ENCODE measurements at places on chromosomes 1 and 21.

GRCh38 chr1:83715550-83715949, 283.4 kb downstream of the TTLL7 start:
- no peak for DNase-seq

DNA sequence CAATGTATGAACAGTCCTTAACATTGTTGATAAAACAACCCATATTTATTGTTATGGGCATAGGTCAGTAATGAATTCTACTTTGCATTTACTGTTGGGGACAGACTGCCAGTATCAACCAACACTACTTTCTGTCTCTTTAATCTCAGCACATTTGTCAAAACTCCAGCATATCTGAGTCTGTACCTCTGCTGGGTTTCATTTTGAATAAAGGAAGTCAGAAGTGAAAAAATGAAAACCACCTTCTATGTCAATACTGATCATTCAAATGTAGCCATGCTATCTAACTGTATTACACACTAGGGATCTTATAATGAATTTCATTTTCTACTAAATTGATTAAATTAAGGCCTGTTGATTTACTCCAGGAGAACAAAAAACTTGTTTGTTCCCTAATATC, 24.2 kb upstream of the CXADR start:
- no peak for DNase-seq

DNA sequence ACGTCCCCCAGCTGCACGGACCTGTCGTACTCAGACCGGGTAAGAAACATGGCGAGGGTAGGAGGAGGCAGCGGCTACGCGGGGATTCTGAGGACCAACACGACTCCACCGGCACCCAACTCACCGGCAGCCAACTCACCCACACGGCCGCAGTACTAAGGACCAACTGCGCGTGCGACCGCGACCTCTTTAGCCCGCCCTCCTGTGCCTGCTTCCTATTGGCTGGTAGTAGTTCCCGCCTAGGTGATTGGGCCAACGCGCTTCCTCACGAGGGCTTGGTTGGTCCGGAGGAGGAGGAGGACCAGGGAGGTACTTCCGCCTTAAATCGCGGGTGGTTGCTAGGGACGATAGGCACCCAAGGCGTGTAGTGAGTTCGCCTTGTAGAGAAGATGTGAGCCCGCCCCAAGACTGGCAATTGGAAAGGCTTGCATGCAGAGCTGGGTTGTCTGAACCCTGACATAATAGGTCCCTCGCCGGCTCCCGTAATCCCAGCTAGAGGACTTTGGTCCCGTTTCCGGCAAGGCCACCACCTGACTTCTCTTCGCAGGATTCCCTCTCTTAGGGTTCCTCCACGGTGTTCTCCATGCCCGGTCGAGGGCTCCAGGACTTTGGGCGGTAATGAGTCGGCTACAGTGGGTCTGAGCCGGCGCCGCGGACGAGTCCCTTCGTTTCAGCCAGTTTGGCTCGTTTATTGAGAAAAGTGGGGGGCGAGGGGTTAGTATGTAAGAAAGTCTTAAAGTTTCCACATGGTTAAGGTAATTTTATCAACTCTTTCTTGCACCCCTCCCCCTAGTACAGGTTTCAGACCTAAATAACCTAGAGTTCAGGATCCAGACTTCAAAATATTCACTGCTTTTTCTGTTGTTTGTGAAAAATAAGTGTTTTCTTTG, at the start of gene PSMA5:
Gene PSMA5, minus strand, starts transcription at position 168 of the 890 bp plus-strand sequence. Its CDS starts 118 bp downstream, at position 50.
- peak; percentile 88 for DNase-seq

DNA sequence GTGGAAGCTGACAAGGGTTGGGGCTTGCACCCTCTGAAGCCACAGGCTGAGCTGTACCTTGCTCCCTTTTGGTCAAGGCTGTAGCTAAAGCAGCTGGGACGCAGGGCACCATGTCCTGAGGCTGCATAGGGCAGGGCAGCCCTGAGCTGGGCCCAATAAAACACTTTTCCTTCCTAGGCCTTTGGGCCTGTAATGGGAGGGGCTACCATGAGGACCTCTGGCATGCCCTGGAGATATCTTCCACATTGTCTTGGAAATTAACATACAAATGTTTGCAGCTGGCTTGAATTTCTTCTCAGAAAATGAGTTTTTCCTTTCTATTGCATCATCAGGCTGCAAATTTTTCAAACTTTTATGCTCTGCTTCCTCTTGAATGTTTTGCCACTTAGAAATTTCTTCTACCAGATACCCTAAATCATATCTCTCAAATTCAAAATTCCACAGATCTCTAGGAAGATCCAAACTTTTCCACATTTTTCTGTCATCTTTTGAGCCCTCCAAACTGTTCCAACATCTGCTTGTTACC, 32.9 kb upstream of the TTLL7 start:
- no peak for DNase-seq

GRCh38 chr1:117674521-117675400, 68.9 kb downstream of the TENT5C start:
- DNase-seq, result peak; percentile 30

GRCh38 chr21:17578162-17578561, 34.5 kb downstream of the BTG3 start:
- no peak for DNase-seq

DNA sequence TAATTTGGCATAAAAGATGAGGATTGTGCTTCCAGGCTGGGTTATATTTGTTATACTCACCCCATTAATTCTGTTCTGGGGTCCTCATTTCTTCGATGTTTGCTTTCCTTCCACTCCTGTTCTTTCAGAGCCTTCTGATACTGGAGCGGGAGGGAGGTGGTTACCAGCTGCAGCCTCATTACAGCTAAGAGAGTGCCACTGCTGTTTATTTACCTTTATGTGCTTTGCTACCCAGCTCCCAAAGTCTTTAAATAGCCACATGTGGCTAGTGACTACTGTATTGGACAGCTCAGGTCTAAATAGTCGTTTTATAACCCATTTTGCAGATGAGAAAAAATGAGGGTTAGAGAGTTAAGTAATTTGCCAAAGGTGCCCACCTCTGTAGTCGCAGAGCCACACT, 25.1 kb downstream of the PLEKHM2 start:
- no peak for DNase-seq

DNA sequence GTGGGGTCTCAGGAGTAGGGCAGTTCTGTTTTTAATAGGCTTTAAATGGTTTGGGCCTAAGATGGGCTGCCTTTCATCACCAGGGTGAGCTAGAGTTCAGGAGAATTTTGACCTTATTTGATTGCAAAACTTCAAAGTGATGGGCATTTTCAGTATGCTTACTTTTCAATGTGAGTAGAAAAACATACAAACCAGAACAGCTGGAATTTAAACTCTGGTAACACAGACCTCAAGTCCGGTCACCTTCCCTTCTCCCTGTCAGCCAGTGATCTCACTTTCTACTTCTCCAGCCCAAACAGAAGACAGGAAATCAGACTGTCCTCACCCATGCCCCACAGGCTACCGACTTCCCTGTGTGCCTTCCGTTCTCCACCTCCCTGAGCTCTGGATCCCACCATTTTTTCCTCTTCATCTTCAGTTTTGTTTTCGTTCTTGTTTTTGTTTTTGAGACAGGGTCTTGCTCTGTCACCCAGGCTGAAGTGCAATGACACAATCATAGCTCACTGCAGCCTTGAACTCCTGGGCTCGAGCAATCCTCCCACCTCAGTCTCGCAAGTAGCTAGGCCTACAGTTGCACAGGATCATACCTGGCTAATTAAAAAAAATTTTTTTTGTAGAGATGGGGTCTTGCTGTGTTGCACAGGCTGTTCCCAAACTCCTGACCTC, 374.0 kb downstream of the CAMTA1 start:
- DNase-seq, result no peak

DNA sequence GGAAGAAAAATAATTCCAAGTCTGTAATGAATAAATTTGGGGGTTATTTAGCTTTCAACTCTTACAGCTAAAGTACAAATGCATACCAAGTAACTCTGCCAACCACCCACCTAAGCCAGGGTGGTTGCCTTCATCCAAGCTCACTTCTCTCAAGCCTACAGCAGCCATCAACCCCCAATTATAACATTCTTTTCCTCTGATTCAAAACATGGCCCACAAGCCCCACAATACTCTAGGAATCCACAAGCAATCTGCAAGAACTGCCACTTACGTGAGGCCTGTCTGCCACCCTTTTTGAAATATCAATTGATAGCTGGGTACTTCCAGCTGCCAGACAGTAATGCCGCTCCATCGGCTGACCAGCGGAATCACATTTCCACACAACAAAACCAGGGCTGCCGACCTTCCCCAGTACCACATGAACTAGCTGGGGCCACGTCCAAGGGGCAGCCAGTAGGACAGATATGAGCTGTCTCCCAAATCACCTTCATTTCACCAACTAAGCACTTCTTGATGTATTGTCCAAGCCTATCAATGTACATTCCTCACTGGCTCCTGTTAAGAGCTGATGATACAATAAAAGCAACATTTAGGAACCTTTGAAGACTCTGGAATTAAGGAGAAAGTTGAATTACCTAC, 3.2 kb downstream of the LBR start:
- DNase-seq, result no peak

GRCh38 chr1:241499910-241500309, 19.6 kb downstream of the FH start:
- no peak for DNase-seq

DNA sequence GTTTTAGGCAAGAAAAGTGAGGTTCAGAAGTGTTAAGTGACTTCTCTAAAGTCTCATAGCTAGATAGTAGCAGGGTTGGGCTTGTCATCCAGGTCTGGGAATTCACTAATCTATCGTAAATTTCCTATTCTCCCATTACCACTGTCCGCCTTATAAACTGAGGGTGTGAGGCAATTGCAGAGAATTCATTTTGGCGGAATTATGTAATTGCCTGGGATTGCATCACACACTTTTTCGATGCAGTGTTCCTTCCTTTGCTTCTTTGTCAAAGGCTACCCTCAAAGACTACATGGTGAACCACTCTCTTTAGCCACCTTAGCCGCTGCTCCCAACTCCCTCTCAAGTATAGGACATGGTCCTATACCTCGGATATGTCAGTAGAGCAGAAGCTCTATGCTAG, 19.1 kb downstream of the SELP start:
- no peak for DNase-seq

DNA sequence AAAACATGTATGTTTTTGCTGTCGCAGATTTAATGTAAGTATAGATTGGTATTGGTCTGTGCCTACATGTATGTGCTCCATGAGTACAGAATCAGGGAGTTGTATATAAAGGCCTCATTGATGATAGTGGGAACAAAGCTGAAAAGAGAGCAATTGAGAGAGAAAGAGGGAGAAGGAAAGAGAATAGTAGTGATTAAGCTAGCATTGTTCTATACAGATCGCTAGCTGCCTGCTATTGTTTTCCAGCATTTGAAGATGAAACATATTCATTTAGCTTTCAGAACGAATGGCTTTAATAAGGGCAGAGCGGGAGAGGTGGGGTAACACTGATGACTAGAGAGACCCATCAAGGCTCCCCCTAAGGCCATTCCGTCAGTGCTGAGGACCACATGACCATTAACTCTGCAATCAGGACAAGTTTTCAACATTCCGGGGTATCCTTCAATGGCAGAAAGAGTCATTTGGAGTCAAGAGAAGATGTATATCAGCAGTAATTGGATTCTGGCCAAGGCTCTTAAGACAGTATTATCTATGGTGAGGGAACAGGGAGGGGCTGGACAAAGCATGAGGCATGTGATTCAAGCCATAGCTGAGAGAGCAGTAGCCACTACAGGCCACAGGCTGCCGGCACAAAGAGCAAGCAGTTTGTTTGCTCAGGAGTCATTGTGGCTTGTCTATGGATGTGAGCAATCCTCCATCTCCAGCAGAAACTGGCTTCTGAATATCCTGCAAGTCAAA, 176.5 kb downstream of the PBX1 start:
- no peak for DNase-seq

DNA sequence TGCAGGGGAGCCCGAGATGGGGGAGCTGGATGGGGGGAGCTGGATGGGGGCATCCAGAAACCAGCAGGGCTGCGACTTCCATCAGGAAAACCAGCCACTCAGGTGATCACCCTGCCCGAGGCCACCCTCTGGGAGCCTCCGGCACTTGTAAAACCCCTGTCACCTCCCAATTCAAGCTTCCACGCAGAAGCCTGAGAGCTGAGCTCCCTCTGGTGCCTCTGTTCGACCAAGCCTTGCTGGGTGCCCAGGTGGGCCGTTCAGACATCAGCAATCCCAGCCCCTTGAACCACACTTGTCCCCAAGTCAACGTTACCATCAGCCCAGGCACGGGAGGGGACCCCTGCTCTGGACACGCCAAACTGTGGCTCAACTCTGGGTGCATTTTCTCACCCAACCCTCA, 59.6 kb downstream of the MEGF6 start:
- no peak for DNase-seq

- no peak for DNase-seq
These were observed 3.4 kb downstream of the NAXE start for GRCh38 chr1:156595016-156595415.

- no peak for DNase-seq
These were observed 52.2 kb downstream of the UMODL1 start for GRCh38 chr21:42123219-42123908.

DNA sequence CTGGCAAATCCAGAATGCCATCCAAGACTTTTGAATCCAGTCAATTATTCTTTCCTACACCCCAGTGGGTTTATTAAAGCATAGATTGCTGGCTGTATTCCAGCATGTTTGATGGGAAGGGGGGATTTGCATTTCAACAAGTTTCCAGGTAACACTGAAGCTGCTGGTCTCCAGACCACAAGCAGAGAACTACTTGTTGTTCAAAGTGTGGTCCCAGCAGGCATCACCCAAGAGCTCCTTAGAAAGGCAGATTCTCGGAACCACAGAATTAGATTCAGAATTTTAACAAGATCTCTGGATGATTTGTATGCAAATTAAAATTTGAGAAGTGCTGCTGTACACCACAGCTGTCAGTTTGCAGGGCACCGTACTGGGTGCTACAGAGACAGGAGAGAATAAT, 216.3 kb upstream of the FAM78B start:
- DNase-seq, result no peak

GRCh38 chr21:41564871-41565274, 56.9 kb upstream of the TMPRSS2 start:
- no peak for DNase-seq

- no peak for DNase-seq
These were observed 319.2 kb upstream of the ADGRL4 start for GRCh38 chr1:79325705-79326104.
